ENCODE measurements at places on chromosomes 2 and 18.

- no peak for DNase-seq
Measured at GRCh38 chr2:168149150-168149974, 98.0 kb downstream of the STK39 start.

- no peak for DNase-seq
Measured at GRCh38 chr2:171163261-171163660, 2.6 kb upstream of the TLK1 start.

DNA sequence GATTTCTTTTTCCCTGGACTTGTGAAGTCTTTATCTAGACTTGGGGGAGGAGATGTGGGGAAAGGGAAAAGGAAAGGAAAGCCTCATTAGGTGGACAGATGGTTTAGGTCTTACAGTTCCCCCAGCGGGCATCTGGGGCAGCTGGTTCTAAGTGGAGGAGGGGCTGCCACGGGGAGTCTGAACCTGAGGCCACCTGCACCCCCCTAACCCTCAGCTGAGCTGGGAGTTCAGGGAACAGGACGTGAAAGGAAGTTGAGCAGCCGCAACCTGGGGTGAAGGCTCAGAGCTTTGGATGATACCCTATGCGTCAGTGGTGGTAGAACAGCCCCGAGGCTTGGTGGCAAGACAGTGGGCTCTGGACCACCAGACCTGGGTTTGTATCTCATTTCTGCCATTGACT, 26.8 kb downstream of the ITM2C start:
- no peak for DNase-seq

DNA sequence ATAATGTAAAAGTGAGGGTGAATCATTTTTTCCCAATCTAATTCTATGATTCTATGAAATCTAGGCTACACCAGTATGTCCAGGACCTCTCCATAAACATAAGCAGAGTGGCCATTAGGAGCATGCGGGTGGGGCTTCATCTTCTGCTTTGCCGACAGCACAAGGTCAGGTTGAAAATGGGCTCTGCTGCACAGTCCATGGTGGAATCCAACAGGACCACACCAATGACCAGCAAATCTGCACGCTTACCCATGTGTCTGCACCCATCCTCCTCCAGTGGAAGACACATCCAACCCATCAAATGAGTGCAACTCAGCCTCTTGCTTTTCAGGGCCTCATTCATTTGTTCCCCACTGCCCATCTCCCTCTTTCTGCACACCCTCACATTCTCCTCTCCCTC, 43.3 kb upstream of the SKOR2 start:
- no peak for DNase-seq

DNA sequence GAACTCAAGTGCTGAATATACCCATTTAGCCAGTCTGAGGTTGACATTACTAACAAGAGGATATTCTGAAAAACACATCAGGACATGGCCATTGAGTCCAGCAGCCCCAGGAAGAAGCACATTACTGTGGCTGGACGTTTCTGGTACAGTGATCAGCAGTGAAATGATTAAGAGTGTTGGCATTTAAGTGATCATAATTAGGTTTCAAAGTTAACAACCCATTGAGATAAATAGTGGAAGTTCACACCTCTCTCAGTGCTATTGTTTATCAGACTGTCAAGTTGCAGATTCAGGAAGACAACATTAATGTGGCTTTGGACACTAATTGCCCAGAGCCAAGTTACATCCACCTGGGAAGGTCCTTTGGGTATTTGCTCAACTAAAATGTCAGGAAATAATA, 139.5 kb upstream of the GAREM1 start:
- DNase-seq: peak; percentile 77
